Ascending aorta (tissue), 2 donors: ENCODE measurements at places on chromosomes 1 and 21.

GRCh38 chr1:159201642-159202041 is 3.0 kb upstream of the ACKR1 start:
- no peak for DNase-seq

DNA sequence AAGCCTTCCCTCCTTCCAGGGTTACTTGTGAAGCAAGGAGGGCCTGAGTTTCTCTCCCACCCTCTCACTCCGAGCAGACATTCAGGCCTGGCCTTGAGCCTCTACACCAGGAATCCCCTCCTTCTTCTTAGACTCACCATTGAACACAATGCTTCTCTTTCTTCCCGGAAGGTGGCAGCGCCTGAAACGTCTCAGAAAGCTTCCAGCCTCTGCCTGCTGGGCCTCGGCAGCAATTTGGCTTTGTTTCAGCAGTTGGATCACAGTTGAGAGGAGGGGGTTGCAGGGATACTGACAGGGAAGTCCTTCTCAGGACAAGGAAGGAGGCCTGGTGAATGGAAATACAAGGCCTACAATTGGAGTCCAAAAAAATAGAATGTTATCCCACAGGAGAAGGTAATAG is 6.3 kb downstream of the CLDN8 start:
- DNase-seq, result no peak

- DNase-seq, result no peak
Measured at GRCh38 chr1:26862781-26863684, at the start of gene SFN. SFN (plus strand) TSS chr1:26863149; CDS start chr1:26863213, 64 bp downstream.

- peak; percentile 70 for DNase-seq
Measured at GRCh38 chr1:181061891-181062835, 26.3 kb upstream of the IER5 start.

- DNase-seq, result no peak
Measured at GRCh38 chr1:179151908-179152682, 70.2 kb downstream of the TOR3A start.

DNA sequence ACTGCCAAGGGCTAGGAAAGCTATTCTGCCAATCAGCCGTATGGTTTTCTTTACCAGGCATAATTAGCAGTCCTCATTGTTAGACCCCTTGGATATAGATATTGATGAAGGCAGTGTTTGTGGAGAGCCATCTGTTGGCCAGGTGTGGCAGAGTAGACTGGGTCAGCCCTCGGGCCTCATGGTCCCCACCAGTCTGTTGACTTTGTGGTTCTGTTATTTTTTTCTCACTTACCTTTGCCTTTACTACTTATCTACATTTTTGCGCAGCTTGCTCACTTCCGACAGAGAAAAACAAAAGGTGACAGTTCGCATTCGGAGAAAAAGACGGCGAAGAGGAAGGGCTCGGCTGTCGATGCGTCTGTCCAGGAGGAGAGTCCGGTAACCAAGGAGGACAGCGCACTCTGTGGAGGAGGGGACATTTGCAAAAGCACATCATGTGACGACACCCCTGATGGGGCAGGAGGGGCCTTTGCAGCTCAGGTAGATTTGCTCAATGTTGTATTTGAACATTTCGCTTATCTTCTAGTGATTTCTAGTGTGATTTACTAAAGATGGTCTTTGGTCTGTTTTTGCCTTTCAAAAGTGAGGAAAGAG is 2.3 kb downstream of the PCNT start:
- DNase-seq, result no peak

GRCh38 chr21:44694776-44695175 is 2.2 kb upstream of the KRTAP10-12 start:
- DNase-seq, result no peak

DNA sequence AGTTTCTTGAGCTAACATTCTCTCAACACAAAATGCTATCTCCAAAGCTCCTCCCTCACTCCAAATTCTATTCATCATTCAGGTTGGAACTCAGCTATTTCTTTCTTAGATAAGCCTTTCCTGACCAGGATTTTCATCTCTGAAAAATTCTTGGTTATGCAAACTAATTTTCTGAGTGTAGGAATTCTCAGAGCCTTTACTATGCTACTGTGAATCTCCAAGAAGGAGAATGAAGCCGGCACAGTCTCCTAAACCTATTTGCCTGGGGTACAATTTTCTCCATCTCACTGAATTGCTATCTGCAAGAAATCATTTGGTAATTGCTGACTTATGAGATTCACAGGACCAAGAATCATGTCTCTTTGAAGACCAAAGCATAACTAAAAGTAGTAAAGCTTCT is 325.9 kb upstream of the ESRRG start:
- no peak for DNase-seq

DNA sequence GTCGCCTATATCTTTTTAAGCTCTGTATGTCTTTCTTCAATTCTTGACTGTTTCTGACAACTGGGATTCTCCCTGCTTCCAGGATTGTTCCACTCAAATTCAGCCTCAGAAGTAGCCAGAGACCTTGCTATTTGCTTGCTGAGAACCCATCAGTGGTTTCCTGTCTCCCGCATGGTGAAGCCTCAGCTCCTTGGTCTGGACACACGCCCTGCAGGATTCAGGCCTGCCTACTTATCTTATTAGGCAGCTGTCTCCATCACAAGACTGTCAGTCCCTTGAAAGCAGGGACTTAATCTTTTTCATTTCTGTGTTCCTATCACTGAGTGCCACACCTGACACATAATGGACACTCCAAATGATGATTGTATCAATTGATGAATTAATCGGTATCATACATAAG is 175.3 kb downstream of the PLPP3 start:
- DNase-seq, result no peak

DNA sequence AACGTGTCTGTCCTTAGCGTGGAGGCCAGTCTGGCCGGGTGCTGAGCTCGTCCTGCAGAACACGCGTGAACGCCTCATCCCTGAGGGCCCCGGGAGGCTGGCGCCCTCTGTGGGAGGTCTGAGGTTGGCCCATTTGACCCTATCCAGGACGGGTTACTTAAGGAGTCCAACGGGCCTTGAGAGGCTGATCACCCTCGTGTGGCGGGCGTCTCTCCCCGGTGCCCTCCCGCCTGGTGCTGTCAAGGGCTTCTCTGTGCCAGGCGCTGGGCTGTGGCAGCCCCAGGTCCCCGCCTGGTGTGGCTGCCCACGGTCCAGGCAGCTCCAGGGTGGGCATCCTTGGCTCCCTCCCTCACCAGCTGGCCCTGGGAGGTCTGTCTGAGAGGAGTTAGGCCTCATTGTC is 9.7 kb downstream of the SKI start:
- DNase-seq, result no peak

- peak; percentile 74 for DNase-seq
Measured at GRCh38 chr1:27726173-27727044, 648 bp downstream of the FAM76A start.

DNA sequence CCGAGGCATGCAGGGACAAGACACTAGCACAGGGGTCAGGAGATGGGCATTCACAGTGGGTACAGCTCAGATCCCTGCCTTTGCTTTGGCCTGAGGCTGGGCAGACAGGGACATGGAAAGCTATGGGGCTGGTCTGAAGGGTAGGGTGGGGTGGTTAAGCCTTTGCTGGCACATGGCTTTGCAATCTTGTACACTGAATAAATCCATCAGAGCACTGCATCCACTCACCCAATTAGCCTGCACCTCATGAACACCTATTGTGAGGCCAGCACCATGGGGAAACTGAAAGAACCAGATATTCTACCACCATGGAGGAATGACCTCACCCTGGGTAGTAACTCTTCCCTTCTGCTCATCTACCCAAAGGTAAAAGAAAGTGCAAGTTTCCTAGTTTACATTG is 199.6 kb upstream of the LMO4 start:
- DNase-seq, result no peak

- DNase-seq, result no peak
Measured at GRCh38 chr1:209094384-209094783, 489.1 kb upstream of the CAMK1G start.

DNA sequence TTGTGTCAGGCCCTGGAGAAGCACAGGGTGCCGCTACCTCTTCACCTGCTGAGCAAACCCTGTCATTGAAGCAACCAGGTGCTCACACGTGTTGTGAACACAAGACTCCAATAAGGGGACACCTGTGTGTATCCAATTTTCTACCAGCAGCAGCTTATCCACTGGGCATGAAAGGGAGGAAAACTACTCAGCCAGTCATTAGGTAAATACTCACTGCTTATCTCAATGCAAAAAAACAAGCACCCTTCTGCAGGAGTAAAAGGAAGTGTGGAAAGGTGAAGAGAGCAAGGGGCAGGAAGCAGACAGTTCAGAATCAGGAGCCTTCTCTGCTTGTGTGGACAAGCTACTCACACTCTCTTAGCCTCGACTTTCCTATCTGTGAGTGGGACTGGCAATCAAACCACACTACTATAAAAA is 148.9 kb downstream of the ETS2 start:
- no peak for DNase-seq

GRCh38 chr1:218585511-218586184 is 240.5 kb downstream of the TGFB2 start:
- DNase-seq, result no peak

GRCh38 chr1:190602325-190602724 is 124.7 kb upstream of the BRINP3 start:
- no peak for DNase-seq

DNA sequence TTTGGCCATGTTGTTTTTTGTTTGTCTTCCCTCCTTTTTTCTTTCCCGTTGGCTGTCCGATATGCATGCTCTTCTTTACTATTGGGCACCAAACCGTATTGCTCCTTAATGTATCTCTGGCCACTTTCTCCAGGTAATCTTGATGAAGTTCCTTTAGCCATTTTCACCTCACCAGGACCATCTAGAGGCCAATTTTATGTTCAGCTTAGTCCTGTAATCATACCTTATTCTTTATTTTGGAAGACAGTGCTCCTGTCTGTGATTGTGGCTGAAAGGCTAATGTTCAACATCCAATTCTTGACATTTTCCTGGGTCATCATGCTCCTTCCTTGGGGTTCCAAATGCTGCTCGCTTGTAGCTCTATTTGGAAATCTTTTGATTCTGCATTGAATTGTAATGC is 169.5 kb downstream of the S1PR1 start:
- DNase-seq, result no peak

DNA sequence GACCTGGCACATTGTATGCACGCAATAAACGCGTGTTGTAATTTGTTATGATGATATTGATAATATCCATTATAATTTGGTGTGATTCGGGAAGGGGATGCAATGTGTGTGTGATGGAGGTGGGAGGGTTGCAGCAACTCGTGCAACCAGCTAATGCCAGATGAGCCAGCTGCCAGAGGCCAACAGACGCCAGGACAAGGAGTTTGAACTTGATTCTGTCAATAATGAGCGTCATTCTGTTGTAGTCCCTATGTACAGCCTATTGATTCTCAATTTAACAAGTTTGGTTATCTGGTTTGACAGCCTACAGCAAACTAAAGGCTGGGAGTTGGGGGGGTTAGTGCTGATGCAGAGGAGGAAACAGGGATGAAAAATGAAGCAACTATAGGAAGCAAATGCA is 35.5 kb downstream of the TIAM1 start:
- DNase-seq, result no peak
